ENCODE measurements at places on chromosomes 1 and 21. TPM values are rescaled to one million over a fixed set of nuclear protein-coding genes. Genes with fewer than 3 reads are reported as not detected.

GJA8 gene
- not detected for total RNA-seq

CFHR2 gene
- total RNA-seq: 153 TPM

C1orf116 gene
- total RNA-seq: 0.79 TPM

WNT9A gene
- total RNA-seq: not detected

AIRE gene
- 0.05 TPM for total RNA-seq

IL19 gene
- total RNA-seq: not detected

PLA2G2D gene
- 0.08 TPM for total RNA-seq

NHLH2 gene
- total RNA-seq: not detected

TCEA3 gene
- total RNA-seq: 29.6 TPM
